ENCODE measurements at places on chromosomes 3 and 15.

DNA sequence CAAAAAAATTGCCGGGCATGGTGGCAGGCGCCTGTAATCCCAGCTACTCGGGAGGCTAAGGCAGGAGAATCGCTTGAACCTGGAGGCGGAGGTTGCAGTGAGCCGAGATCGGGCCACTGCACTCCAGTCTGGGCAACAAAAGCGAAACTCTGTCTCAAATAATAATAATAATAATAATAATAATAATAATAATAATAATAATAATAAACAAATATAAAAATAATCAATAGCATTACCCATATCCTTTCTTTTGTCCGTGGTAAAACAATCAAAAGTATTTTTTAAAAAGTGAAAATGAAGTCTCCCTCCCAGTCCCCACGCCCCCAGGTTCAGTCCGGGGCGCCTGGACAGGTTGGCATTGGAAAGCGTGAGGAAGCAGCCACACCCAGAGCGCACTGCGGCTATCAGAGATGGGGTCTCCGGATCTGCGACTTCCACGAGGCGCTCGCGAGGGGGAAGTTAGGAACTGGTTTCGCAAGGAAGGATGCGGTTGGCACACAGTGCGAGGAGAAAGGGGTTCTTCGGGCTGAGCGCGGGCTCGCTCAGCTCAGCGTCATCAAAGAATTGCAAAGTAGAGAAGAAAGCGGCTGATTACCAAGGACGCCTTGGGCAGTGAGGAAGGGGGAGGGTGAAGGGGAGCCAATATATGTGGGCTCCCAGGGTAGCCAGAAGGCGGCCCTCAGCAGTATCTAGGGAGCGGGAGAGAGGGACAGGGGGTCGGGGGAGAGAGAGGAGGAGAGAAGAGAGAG lies 69.5 kb upstream of the EPHB3 start:
- DNase-seq: no peak

- DNase-seq: no peak
Measured at GRCh38 chr3:8491271-8492144, 10.1 kb upstream of the LMCD1 start.

DNA sequence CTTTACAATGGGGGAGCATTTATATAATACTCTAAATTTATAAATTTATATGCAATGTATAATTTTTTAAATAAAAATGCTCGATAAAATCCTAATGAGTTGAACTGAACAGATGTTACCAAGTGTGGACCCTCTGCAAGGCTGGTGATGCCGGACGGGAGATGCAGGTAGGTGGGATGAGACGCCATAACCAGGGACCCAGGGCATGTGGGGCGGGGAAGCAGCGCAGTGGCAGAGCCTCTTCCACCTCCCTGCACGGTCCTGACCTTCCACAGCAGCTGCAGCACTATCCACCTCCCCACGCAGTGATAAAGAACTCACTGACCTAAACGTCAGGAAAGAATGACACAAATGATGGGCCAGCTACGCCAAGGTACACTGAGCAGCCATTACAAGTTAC lies 12.8 kb downstream of the PCSK6 start:
- DNase-seq: no peak

DNA sequence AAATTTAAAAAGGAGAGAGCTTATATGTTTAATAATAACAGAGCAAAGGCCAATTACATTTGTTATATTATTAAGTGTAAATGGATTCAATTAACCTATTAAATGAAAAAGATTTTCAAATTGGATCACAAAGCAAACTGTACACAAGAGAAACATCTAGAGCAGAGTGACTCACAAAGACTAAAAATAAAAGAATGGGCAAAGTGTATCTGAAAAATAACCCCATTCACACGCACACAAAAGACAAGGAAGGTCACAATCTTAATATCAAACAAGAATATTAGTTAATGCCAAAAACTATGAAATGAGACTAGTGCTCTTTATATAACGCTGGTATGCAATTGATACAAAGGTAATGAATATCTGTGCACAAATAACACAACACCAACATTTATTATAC lies 65.7 kb downstream of the MOBP start:
- DNase-seq: no peak

DNA sequence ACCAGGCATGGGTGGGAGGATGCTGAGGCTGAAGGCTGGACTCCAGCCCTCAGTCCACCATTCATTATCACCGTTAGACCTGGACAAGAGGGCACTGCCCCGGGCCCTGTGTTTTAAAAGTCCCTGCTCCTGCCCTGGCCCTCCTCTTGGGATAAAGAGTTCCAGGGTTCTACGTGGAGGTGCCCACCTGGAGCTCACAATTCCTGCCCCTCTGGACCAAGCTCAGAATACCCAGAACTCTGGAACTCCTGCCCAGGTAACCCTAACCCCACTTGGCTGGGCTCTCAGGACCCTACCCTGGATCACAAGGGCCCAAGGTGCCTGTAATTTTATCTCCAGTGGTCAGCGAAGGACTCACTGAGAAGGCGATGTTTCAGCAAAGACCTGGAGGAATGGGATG lies 1.2 kb downstream of the CALML4 start:
- no peak for DNase-seq

DNA sequence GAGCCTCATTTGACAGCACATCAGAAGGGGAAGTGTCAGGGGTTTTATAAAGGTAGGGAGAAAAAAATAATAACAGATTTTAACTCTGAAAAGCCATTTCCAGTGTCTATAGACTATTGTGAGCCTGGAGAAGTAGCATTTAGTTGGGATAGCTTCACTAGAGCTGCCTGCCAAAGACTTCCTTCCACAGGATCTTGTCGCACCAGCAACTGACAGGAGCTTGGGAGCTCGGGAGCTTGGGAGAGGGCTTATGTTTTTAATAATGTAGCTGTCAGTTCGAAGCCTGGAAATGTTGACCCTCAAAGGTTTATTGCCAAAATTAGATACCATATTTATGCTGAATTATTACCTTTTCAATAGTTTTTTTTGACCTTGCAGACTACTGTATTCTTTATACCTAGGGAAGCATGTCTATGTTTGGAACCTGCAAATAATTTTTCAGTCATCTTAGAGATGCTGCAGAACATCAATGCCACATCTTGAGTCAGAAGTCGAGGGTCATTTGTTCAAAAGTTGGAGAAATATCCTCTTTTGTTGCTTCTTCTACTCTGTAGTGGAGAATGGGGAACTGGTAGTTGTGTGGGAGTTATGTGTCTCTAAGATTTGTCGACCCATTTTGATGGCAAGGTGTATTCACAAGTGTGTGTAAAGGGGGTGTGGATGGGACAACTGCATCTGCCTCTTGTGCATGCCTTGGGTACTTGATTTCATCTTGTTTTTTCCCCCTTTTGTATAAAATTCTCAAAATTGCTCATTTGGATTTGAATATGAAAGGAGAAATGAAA lies 41.7 kb downstream of the ARPP21 start:
- no peak for DNase-seq

DNA sequence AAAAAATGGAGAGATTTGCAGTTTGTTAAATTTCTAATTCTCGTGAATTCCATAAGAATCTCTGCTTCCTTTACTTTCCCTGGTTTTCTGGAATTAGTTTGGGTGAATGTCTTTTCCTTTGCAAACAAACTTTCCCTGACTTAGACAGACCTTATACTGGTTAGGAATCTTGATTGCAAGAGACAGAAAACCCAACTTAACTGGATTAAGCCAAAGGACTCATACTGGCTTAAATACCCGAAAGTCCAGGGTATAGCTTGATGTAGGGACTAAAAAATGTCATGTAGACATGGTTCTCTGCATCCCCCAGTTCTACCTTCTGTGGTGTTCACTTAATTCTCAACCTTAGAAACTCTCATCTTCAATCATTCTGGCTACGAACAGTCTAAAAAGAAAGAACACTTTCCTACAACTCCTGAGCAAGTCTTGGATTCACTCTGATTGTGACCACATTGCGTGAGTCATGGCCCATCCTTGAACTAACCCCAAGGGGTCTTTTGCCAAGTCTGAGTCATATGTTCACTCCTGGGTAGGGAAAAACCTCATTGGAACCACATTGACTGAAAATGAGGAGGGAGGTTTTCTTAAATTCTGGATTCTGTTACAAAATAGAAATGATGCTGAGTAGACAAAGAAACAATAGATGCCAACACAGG lies 136.0 kb upstream of the DAZL start:
- DNase-seq: no peak

DNA sequence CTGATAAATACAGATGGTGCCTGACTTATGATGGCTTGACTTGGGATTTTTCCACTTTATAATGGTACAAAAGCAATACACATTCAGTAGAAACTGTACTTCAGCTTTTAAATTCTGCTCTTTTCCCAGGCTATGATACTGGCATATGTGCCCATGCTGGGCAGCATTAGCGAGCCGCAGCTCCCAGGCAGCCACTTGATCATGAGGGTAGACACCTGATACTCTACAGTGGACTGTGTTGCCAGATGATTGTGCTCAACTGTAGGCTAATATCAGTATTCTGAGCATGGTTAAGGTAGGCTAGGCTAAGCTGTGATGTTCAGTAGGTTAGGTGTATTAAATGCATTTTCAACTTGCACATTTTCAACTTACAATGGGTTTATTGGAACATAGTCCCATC lies 17.7 kb upstream of the FEM1B start:
- no peak for DNase-seq

DNA sequence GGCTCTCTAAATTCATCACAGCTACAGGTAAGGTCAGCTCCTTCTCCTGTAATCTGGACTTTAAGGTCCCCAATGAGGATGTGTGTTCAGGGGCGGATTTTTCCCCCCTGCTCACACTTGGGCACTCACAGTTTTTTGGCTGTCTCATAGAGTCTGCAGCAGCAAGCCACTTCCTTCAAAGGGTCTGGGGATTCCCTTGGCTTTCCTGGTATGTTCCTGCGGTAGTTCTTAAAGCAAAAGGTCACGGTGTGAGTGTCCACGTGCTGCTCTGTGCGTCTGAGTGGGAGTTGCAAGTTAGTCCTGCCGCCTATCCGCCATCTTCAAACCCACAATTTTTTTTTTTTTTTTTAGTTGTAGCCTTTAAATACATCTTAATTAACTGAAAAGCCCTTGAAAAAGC lies 15.4 kb upstream of the CFAP20DC start:
- no peak for DNase-seq

GRCh38 chr3:7205535-7205934 lies 344.6 kb downstream of the GRM7 start:
- no peak for DNase-seq

GRCh38 chr3:58346368-58346767 lies 13.7 kb downstream of the PXK start:
- no peak for DNase-seq

DNA sequence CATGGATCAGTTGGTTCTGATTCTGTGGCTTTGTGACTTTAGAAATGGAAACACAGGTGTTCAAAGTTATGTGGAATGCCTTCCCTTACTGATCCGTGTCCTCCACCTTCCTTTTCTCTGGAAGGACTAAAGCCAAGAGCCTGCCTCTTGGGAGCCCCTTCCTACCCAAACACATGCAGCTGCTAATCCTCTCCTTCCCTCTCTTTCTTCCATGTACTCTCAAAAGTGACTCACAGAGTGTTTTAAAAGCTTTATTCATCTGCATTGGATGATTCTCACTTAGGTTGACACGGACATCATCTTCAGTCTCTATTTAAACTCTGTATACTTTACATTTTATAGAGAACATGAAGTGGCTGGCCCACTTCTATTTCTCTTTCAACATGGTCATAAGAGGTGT lies 856.5 kb upstream of the ARPP21 start:
- no peak for DNase-seq

DNA sequence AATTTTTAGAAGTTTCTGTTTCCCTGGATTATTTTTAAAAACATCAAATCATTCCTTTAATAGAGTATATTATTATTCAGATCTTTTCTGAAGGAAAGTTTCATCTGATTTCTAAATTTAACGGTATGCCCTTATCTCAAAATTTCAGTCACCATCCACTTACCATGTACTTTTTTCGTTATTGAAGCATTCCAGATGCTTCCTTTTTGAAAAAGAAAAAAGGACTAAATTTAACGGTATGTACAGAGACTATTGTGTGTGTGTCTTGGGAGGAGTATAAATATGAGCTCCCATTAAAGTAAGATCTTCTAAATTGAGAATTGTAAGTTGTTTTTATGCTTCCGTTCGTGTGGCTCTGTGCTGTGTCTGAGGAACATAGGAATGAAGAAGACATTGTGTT lies 517.4 kb upstream of the GOLIM4 start:
- no peak for DNase-seq

DNA sequence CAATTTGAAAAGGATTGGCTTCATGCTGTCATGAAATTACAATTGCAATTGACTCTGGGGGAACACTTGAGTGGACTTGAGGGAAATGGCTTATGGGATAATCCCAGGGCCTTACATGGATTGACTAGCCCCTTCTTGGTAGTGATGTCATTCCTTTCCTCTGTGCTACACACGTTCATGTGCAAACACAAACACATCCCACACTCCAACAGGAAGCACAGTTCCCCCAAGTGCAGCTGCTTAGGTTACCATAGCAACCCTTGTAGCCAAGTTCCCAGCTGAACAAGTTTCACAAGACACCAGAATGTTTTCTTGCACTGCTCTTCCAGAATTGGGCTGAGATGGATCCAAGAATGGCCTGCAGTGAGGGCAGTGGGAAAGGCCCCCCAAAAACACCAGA lies 217.0 kb downstream of the ZNF621 start:
- no peak for DNase-seq

GRCh38 chr3:5388091-5388490 lies 200.6 kb downstream of the EDEM1 start:
- DNase-seq: no peak

DNA sequence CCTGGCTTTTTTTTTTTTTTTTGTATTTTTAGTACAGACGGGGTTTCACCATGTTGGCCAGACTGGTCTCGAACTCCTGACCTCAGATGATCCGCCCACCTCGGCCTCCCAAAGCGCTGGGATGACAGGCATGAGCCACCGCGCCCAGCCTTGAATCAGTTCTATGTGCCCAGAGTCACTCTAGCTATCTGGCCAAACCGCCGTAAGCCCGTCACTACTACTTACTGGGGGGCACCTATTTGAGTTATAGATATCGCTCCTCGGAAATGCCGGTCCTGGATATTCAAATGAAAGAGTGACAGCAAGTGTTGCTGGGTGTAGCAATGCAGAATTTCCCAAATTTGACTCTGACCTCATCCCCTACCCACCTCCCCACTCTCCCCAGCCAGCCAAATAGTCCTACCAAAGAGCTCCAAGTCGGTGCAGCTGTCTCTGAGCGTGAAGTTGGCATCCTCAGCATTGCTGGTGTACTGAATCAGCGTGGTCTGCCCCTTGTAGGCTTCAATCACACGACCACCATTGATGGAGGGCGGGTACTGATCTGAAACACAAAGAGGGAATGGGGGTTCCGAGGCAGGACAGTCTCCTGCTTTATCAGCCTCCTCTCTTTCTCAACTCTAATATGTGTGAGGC lies 38.1 kb downstream of the MUC20 start:
- no peak for DNase-seq

DNA sequence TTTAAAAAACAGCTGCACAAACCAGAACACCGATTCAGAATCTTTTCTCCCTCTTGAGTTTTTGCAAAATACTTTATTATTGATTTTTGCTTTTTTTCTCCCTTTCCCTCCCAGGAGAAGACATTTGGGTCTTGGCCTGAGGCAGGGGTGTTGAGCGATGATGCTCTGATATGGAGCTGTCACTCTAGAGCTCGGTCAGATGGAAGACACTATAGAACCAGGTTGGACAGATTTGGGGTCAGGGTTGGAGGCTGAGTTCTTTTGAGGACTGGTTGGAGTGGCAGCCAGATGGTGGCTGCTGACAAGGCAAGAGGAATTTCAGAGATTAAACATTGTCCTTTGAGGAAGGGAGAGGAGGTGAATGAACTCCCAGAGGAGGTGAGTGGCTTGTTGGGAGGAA lies 16.9 kb downstream of the CDAN1 start:
- DNase-seq: no peak
